ENCODE measurements at places on chromosomes 3 and 15. TPM values are rescaled to one million over a fixed set of nuclear protein-coding genes. Genes with fewer than 3 reads are reported as not detected.

DNA sequence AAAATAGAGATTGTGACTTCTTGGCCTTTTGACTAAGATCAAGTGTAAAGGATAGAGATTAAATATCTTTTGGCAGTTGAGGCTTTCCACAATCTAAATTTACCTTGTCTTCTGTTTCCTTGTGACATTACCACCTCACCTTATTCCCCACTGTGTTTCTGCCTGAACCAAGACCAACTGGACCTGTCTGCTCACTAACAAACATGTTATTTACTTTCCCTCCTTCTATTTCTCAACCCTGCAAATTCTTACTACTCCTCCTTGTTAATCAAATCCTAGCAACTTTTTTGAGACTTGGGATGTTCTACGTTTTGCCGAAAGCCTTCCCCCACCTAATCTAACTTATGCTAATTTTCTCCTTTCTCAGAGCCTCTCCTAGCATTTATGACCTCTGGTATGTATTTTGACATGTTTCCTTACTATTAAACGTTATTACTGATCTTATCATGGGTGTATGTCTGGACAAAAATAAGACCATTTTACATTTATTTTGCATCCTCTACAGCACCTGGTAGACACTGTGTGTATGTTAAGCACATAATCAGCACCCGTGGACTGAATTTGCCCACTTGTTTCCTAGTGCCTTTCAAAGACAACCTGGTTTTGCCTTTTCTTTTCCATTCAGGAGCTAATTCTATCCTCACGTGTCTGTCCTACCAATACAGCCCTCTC, 7.6 kb upstream of the CCNL1 start:
- DNase-seq: no peak

DNA sequence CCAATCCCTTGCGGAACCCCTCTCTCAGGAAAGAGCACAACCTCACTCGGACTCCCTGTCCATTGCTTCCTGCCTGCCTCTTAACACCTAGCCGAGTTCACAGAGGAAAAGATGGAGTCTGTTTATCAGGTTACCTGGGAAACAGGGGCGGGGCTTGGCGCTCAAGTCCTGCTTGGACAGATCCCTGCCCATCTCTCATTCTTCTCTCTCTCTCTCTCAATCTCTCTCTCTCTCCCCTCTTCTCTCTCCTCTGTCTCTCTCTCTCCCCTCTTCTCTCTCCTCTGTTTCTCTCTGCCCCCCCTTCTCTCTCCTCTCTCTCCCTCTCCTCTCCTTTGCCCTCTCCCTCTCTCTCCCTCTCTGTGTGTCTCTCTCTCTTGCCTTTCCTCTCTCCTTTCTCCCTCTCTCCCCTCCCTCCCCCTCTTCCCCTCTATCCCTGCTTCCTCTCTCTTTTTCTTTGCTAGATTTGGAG, at the start of gene EFHB:
Gene EFHB (minus strand): TSS at position 120 of the 469 bp plus-strand sequence. CDS start 199 bp downstream, outside the sequence.
- DNase-seq: peak; percentile 60

DNA sequence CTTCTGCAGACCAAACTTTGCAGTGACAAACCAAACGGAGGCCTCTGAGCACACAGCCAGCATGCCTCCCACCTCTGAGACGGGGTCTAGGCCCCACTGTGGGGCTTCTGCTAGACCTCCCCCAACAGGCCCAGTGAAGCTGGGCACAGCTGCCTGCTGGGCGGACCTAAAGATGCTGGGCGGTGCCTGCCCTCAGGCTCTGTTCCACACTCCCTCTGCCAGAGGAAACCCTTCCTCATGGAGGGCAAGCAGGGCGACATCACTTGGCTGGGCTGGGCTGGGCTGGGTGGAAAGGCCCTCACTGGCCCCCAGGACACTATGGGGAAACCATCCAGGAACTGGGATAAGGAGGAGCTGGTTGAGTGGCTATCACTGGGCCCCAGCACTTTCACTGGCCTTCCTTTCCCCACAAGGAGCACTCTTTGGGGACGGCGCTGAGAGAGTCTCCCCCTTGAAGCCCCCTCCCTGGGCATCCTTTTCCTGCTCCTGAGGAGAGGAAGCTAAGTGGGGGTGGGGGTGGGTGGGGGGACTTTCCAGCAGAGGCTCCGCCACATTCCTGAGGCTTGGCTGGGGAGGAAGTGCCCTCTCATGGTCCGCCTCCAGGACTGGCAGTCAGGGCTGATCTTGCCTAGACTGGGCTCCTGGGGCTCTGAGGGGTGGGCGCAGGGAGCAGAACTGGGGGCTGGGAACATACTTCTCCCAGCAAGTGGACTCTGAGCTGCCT, 98.1 kb upstream of the HACD2 start:
- peak; percentile 15 for DNase-seq

GRCh38 chr3:101632586-101632985, 44.3 kb downstream of the ZBTB11 start:
- no peak for DNase-seq

The TICRR gene
- total RNA-seq: 6.6 TPM

The FBXL2 gene
- 3.8 TPM for total RNA-seq

The PLS1 gene
- total RNA-seq: 13.9 TPM

The DNAH12 gene
- 0.47 TPM for total RNA-seq

The CHMP2B gene
- total RNA-seq: 25.6 TPM
